A549 treated with AZD2906 at 1 μM for 4 hours (cell line): ENCODE measurements at places on chromosomes 12 and 14. TPM values are rescaled to one million over a fixed set of nuclear protein-coding genes. Genes with fewer than 3 reads are reported as not detected.

CBX5 gene
- total RNA-seq = 18.1 to 23.9 TPM (median 21.7 TPM) in 5 replicates

SLC6A12 gene
- total RNA-seq = 0.82 to 1.2 TPM (median 1.0 TPM) in 5 replicates

TOMM20L gene
- total RNA-seq = not detected in 5 replicates

SLC2A3 gene
- total RNA-seq = 9.4 to 13.3 TPM (median 11.6 TPM) in 5 replicates

SSTR1 gene
- total RNA-seq = 0.02 to 0.03 TPM (median 0.02 TPM) in 3 of 5 replicates, not detected in the others

GALNT16 gene
- 2.6 to 3.1 TPM (median 2.7 TPM) in 5 replicates for total RNA-seq

MDM1 gene
- 5.4 to 7.4 TPM (median 6.3 TPM) in 5 replicates for total RNA-seq

PLEKHG7 gene
- total RNA-seq = not detected in 5 replicates

KRT77 gene
- total RNA-seq = not detected in 5 replicates

CNTN1 gene
- total RNA-seq = 36.2 to 57.2 TPM (median 51.1 TPM) in 5 replicates

IAPP gene
- not detected in 5 replicates for total RNA-seq

SERPINA10 gene
- total RNA-seq = not detected in 5 replicates

VRTN gene
- 0.02 to 0.03 TPM in 2 of 5 replicates, not detected in the others for total RNA-seq
